Calu3 (cell line): ENCODE measurements at places on chromosomes 4 and X. TPM values are rescaled to one million over a fixed set of nuclear protein-coding genes. Genes with fewer than 3 reads are reported as not detected.

Gene SLC6A14
- total RNA-seq: 77.7 and 83.7 TPM in 2 replicates

DNA sequence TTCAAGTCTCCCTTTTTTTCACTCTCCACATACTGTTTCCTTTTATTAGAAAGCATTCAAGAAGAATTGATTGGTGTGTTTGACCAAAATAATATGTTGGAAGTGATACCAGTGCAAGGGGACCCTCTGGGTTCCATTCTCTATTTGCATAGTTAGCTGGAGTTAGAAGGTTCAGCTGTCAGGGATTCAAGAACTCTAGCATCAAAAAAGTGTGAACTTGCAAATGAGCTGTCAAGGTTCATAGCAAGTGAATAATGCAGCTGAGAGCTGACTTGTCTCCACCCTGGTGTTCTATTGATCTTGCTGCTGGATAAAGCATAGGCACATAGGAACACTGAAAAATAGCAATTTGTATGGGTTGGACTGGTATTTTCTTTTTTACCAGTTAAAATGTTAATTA lies 73.2 kb downstream of the SORBS2 start:
- no peak for DNase-seq

DNA sequence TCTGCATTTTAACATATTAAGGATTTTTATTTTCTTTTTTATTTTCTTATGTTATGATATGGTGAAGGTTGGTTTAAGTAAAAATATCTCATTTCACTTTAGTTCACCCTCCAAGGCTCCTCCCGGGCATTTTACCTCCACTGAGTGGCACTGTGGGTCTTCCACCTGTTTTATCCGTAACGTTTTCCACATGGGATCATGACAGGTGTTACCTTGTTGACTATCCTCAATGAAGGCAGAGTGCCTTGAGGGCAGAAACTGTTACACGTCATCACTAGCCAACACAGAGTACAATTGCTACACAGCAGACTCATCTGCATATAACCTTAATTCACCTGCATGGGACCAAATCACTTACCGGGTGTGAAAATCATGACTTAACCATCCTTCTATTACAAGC lies 105.8 kb downstream of the GEMIN8 start:
- no peak for DNase-seq

- no peak for DNase-seq
These were observed 48.1 kb downstream of the NPY1R start for GRCh38 chr4:163284304-163284703.

DNA sequence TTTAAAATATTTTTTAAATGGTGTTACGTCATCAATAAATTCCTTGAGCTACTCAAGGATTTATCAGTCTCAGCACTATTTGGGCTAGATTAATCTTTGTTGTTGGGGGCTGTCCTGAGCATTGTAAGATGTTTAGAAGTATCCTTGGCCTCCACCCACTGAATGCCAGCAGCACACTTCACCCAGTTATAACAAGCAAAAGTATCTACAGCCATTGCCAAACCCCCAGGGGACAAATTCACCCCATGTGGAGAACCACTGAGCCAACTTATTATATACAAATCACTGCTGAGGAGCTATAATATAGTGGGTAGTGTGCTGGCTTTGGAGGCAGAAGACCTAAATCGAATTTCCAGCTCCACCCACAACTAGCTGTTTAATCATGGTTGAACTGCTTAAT lies 58.3 kb downstream of the ATP10D start:
- no peak for DNase-seq

DNA sequence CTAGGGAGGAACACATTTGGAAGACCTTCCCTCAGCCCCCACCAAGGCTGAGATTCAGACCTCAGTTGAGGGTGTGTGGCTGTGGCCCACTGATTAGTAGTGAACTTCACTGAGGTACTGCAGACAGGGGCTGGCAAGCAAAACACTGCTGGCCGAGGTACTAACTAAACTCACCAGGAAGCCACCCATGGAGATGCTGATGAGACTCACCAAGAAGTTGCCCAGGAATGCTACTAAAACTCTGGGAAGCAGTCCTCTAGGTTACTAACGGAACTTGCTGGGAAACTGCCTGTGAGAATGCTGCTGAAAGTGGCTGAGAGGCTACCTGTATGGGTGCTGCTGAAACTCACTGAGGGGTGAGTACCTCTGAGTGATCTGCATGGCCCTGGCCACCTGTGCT lies 372.4 kb upstream of the RPS6KA3 start:
- no peak for DNase-seq

Gene JCHAIN
- not detected in 2 replicates for total RNA-seq

Gene SPANXA1
- not detected in 2 replicates for total RNA-seq

- DNase-seq: no peak
These were observed 11.5 kb downstream of the LIAS start for GRCh38 chr4:39470402-39470801.

Gene ARHGAP10
- 5.4 and 6.1 TPM in 2 replicates for total RNA-seq

DNA sequence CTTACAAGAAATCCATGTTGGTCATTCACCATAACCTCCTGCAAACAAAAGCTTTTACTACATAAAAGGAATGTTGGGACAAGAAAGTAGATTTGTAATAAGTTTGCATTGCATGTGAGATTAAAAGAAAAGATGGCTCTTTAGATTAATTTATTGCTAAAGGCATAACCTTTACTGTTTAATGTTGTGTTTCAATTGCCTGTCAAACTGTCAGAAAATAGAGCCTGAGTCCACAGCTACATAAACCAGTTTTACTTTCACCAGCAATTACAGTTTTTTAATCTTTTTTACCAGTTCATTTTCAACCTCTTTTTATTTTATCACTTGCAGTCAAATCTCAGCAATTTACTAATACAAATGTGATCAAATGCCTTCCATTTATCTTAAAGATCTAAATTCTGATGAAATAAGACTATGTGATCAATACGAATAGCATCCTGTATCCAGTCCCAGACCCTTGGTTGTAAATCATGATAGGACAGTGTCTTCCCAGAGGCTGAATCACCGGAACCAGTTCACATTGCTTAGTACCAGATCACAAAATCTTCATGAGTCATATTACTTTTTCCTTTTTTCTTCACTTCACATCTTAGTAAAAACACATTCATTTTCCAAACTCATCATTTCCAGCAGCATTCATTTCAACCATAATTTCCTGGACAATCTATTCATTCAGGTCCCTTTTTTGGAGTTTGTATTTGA lies 95.4 kb upstream of the FRG1 start:
- DNase-seq: no peak

Gene CAPN6
- total RNA-seq: 0.09 and 0.27 TPM in 2 replicates
